ENCODE measurements at places on chromosomes 5 and 9. TPM values are rescaled to one million over a fixed set of nuclear protein-coding genes. Genes with fewer than 3 reads are reported as not detected.

Gene ECM2
- 0.18 TPM for total RNA-seq

Gene GPR150
- total RNA-seq: 0.20 TPM

Gene GBA2
- total RNA-seq: 64.9 TPM

Gene HTR1A
- total RNA-seq: not detected

Gene ENTREP1
- 3.5 TPM for total RNA-seq

Gene ORM2
- not detected for total RNA-seq

Gene DAPK1
- total RNA-seq: 66.5 TPM

Gene LECT2
- not detected for total RNA-seq
